ENCODE measurements at places on chromosomes 16 and 17. TPM values are rescaled to one million over a fixed set of nuclear protein-coding genes. Genes with fewer than 3 reads are reported as not detected.
A peak's percentile ranks its signal among the peaks of the same experiment; 100 is the strongest.

- DNase-seq, result peak; percentile 83
Measured at GRCh38 chr16:4314532-4315185, 1.2 kb upstream of the GLIS2 start.

DNA sequence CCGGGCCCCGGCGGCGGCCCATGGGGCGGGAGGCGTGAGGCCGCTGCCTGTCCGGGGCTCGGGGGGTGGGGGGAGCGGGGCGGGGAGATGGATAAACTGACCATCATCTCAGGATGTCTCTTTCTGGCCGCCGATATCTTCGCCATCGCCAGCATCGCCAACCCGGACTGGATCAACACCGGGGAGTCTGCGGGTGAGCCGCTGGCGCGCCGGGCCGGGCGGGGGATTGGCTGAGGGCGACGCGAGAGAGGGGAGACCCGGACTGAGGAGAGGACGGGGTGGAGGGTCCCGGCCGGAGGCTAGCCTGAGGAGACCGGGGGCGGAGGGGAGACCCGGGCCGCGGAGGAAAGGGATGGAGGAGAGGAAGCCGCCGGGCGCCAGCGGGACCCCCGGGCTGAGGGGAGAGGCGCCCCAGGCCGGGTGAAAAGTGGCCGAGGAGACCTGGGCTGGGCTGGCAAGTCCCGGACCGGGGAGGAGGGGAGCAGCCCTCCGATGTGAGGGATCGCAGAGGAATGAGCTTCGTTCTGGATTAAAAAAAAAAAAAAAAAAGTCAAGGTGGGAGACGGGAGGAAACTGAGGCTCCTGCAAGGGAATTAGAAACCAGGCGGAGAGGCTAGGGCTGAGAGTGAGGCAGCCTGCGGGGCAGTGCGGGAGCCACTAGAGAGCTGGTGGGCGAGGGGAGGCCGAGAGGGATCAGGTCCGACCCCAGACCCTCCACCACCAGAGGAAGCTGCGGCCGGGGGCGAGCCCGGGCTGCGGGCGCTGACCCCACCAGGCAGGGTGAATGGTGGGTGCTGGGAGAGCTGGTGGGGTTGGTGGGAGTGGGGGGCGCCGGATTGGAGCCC, 526 bp downstream of the MOSMO start:
- peak; percentile 40 for DNase-seq

DNA sequence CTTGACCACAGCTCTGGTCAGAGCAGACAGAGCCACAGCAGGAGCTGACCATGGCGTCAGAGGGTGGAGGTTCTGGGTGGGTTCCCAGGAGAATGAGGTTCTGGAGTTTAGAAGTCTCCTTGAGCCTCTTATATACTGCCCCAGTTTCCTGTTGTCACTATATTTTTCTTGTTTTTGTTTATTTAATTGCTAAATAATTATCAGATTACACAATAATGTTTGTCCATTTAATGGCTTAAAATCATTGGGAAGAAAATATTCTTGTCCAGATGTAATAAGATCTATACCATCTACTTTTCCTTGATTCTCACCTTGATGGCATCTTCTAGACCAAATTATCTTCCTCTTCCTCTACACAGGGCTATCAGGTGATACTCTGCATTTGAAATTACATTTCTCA, at the start of gene KRTAP4-3:
Gene KRTAP4-3 (minus strand): TSS at position 101 of the 400 bp plus-strand sequence. CDS start 49 bp downstream, at position 52.
- DNase-seq, result no peak

DNA sequence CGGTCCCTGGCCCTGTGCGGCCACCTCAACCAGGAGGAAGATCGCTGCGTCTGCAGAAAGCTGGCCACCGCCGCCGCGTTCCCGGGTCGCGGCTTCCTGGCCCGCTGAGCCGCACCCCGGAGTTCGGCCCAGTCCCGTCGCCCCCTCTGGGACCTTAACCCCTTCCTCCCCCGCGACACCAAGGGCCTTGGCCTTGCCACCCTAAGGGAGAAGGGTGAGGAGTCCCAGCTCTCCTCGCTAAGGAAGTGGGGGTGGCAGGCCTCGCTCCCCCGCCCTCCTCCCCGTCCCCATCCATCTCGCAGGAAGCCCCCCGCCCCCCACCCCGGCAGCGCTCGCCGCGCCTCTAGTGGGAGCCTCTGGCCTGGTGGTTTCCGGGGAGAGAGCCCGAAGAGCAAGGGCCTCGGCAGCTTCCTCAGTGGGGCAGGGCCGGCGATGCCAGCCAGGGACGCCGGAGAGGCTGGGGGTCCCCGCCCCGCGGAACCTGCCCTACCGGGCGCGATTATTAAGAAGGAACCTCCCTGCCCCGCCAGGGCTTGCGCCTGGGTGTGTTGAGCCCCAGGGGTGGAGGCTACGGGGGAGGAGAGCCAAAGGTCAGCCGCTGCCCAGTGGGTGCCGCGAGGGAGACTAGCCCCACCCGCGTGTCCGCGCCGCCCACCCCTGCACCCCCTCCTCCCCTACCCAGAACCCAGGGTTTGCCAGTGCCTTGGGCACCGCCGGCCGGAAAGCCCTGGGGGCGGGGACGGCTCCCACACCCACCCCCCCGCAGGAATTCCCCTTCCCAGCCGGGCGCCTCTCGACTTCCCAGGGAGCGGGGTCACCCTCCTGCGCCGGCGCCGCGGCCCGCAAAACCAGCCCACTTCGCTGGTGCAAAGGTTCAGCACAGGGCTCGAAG, 6.8 kb downstream of the CBX4 start:
- peak; percentile 72 for DNase-seq

DNA sequence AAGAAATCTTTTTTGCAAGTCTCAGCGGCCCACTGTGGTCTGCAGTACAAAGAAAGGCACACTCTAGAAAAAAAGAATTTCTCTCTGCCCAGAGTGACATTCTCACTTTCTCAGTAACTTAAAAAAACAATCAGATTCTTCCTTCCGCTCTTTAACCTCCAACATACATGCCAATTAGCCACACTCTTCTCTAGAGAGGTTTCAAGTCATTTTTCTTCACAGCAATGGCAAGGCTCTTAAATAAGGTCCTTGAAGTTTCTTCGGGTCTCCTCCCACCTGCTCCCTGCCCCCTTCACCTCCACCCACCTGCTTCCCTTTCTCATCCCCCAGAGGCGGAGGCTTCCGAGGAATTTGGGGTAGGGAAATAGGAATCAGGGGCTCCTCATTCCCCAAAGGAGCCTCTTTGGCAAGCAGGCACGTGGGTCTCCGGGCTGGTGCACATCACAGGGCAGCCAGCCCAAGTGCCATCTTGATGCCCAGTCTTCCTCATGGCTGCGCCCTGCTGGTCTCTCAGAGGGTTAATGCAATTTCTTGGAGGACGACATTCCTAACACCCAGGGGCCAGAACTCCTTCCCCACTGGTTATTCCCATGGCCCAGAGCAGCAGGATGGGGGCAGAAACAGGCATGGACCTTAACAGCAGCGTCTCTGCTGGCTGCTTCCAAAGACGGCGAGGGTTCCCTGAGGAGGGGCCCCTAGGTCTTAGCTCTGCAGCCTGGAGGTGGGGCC, 855 bp upstream of the MEOX1 start:
- no peak for DNase-seq

The OTOP2 gene
- not detected for total RNA-seq

The SDK2 gene
- total RNA-seq, result 2.1 TPM

The SLFN12L gene
- total RNA-seq, result 0.53 TPM

The LGALS9 gene
- total RNA-seq, result 30.5 TPM

The CA5A gene
- total RNA-seq, result not detected

The CHST4 gene
- not detected for total RNA-seq

The PCGF2 gene
- 29.9 TPM for total RNA-seq

Measured in right cardiac atrium (tissue), 5 donors.